ENCODE measurements at places on chromosomes 1 and 21. TPM values are rescaled to one million over a fixed set of nuclear protein-coding genes. Genes with fewer than 3 reads are reported as not detected.

Gene CAMK1G
- total RNA-seq: not detected

Gene B4GALT2
- 131 TPM for total RNA-seq

Gene CDC20
- total RNA-seq: 7.6 TPM

Gene AGMAT
- total RNA-seq: 0.16 TPM

Gene OVAAL
- total RNA-seq: not detected

All from hair follicle dermal papilla cell (primary cell).